Uterine smooth muscle cell (primary cell): ENCODE measurements at places on chromosomes 7 and 10. TPM values are rescaled to one million over a fixed set of nuclear protein-coding genes. Genes with fewer than 3 reads are reported as not detected.

SPACDR gene
- total RNA-seq = 0.37 TPM in 1 of 2 replicates, not detected in the other

PPP1R3A gene
- not detected in 2 replicates for total RNA-seq

BICC1 gene
- 23.6 and 50.1 TPM in 2 replicates for total RNA-seq

NUP205 gene
- total RNA-seq = 49.5 and 101 TPM in 2 replicates

LIPK gene
- not detected in 2 replicates for total RNA-seq

FAM25G gene
- total RNA-seq = not detected in 2 replicates

LIPN gene
- not detected in 2 replicates for total RNA-seq

CAV1 gene
- 296 and 541 TPM in 2 replicates for total RNA-seq

C1QL3 gene
- total RNA-seq = not detected in 2 replicates

PSPH gene
- total RNA-seq = 108 and 180 TPM in 2 replicates

NPC1L1 gene
- under 0.01 and 0.12 TPM in 2 replicates for total RNA-seq

NPFFR1 gene
- not detected in 2 replicates for total RNA-seq

THSD7A gene
- total RNA-seq = 0.44 and 0.50 TPM in 2 replicates

C7orf57 gene
- total RNA-seq = 0.11 TPM in 1 of 2 replicates, not detected in the other

SLC16A9 gene
- total RNA-seq = 1.1 and 1.2 TPM in 2 replicates

ZNF277 gene
- total RNA-seq = 24.1 and 52.2 TPM in 2 replicates

OR9A4 gene
- not detected in 2 replicates for total RNA-seq

VSTM4 gene
- total RNA-seq = 1.1 and 2.2 TPM in 2 replicates

DGKB gene
- total RNA-seq = 8.1 and 10.8 TPM in 2 replicates

CRHR2 gene
- total RNA-seq = not detected in 2 replicates

NUTM2A gene
- 0.62 TPM in 1 of 2 replicates, not detected in the other for total RNA-seq
